ENCODE measurements at places on chromosomes 3 and 15.

DNA sequence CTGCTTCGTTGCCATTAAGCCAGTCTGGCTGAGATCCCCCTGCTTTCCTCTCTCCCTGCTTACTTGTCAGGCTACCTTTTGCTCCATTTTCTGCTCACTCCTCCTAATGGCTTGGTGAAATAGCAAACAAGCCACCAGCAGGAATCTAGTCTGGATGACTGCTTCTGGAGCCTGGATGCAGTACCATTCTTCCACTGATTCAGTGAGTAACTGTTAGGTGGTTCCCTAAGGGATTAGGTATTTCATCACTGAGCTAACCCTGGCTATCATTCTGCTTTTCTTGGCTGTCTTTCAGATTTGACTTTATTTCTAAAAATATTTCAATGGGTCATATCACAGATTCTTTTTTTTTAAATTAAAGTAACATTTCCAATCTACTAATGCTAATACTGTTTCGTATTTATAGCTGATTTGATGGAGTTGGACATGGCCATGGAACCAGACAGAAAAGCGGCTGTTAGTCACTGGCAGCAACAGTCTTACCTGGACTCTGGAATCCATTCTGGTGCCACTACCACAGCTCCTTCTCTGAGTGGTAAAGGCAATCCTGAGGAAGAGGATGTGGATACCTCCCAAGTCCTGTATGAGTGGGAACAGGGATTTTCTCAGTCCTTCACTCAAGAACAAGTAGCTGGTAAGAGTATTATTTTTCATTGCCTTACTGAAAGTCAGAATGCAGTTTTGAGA lies 25.0 kb downstream of the CTNNB1 start:
- no peak for DNase-seq

GRCh38 chr3:65578861-65579260 lies 459.9 kb downstream of the MAGI1 start:
- DNase-seq = no peak

GRCh38 chr15:81170511-81170910 lies 26.2 kb upstream of the IL16 start:
- no peak for DNase-seq

- DNase-seq = no peak
Measured at GRCh38 chr3:140051019-140051957, 116.3 kb downstream of the CLSTN2 start.

DNA sequence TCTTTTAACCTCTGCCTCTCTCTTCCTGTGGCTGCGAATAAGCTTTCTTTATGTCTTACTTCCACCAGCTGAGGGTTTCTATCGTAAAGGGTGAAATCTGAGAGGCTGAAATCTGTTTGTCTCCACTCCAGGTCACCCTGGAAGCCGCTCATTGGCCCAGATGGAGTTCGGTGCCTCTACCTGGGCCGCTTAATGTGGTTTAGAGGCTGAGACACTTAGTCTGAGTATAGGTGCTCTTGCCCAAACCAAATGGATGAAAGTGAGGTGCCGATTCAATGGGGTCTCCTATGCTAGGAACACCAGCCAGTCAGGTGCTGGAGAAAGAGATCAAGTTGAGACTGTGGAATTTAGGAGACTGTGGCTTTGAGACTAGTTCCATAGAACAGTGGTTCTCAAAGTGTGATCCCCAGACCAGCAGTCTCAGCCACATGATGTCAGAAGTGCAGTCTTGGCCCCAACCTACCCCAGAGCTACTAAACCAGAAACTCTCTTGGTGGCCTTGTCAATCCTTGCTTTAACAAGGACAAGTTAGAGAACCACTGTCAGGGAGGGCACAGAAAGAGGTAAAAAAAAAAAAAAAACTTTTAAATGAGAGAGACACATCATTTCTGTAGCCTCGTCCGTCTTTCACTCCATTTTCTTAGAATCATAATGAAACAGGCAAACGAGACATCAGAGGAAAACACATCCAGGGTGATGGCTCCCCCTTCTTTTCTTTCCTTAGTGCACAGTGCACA lies 54.9 kb upstream of the CCR2 start:
- no peak for DNase-seq

GRCh38 chr3:84601303-84601702 lies 357.5 kb upstream of the CADM2 start:
- DNase-seq = no peak

- no peak for DNase-seq
Measured at GRCh38 chr3:193346259-193346658, 32.3 kb downstream of the ATP13A5 start.

GRCh38 chr3:171753025-171753472 lies 57.2 kb downstream of the PLD1 start:
- DNase-seq = no peak
